Esophagus squamous epithelium (tissue), 5 donors: ENCODE measurements at places on chromosomes 2 and 18. TPM values are rescaled to one million over a fixed set of nuclear protein-coding genes. Genes with fewer than 3 reads are reported as not detected.

- DNase-seq = no peak
These were observed 525.0 kb downstream of the SLC4A3 start for GRCh38 chr2:220152281-220152935.

GRCh38 chr2:190362894-190363293, 19.5 kb downstream of the INPP1 start:
- no peak for DNase-seq

DNA sequence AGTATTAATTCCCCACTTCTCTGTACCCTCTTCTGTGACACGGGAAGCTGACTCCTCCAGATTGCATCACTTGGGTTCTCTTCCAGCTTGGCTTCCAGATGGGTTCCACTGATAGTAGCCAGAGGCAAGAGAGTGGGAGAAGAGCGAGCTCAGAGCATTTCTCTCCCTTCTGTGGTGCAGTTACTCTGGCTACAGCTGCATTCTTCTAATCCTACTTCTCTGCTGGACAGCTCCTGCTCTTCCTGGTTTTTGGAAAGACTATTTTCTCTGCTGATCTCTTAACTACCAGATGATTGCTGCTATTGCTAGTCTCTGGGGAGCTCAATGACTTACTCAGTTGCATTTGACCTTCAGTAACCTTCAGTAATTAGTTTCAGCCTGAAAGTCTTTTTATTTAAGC, 187.5 kb upstream of the MAP2 start:
- DNase-seq = no peak

GRCh38 chr2:206424134-206424533, 19.2 kb upstream of the ADAM23 start:
- DNase-seq = no peak

Gene KCNK3
- 0.66 TPM for total RNA-seq

DNA sequence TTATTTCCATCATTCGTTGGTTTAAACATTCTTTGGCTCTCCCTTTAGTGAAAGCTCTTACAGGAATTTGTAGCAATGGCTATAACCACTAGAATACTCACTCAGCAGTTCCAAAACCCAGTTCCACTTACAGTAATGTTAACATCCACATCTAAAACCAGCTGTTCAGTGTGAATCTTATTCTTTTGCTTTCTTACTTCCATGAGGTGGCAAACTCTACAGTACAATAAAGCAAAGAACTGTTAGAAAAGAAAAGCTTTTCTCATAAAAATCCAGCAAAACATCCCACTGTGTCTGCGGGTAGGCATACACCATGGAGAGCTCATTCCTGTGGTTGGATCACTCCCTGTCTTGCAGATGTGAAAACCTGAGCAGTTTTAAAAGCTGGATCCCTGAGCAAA, 147.1 kb downstream of the ARHGAP28 start:
- DNase-seq = no peak

DNA sequence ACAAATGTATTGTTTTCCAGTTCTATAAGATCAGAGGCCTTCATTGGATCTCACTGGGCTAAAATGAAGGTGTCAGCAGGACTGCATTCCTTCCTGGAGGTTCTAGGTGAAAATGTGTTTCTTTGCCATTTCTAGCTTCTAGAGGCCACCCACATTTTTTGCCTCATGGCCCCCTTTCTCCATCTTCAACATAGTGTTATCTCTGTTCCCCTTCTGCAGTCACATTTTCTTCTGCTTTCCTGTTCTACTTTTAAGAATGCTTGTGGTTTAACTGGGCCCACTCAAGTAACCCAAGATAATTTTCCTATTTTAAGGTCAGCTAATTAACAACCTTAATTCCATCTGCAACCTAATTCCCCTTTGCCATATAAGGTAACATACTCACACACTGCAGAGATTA, 36.1 kb downstream of the METTL21A start:
- no peak for DNase-seq

Gene QPCT
- total RNA-seq = 13.7 TPM

GRCh38 chr2:100964681-100965169, 37.4 kb upstream of the RPL31 start:
- DNase-seq = no peak
